ENCODE measurements at places on chromosomes 11 and 22.

- no peak for DNase-seq
Measured at GRCh38 chr22:33116841-33117547, 58.8 kb upstream of the SYN3 start.

- no peak for DNase-seq
Measured at GRCh38 chr11:128939591-128939990, 3.1 kb downstream of the TP53AIP1 start.

DNA sequence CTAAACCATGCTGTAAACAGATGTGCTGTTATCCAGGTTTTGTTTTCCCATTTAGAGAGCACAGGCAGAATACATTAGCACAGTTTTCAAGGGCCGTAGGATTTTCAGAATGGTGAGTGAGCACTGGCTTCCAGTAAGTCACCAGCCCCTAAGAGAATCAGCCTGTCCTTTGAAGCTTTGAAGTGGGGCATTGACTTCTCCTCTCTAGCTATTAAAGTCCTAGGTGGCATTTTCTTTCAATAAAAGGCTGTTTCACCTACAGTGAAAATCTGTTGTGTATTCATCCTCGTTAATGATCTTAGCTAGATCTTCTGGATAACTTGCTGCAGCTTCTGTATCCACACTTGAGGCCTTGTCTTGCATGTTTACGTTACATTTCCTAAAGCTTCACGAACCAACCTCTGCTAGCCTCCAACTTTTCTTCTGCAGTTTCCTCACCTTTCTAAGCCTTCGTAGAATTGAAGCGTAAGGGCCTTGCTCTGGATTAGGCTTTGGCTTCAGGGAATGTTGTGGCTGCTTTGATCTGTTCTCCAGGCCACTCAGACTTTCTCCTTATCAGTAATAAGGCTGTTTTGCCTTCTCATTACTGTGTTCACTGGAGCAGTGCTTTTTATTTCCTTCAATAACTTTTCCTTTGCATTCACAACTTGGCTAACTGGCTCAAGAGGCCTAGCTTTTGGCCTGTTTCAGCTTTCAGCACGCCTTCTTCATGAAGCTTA lies 15.5 kb downstream of the CECR2 start:
- no peak for DNase-seq

GRCh38 chr11:92053216-92053615 lies 171.4 kb upstream of the FAT3 start:
- DNase-seq: no peak

DNA sequence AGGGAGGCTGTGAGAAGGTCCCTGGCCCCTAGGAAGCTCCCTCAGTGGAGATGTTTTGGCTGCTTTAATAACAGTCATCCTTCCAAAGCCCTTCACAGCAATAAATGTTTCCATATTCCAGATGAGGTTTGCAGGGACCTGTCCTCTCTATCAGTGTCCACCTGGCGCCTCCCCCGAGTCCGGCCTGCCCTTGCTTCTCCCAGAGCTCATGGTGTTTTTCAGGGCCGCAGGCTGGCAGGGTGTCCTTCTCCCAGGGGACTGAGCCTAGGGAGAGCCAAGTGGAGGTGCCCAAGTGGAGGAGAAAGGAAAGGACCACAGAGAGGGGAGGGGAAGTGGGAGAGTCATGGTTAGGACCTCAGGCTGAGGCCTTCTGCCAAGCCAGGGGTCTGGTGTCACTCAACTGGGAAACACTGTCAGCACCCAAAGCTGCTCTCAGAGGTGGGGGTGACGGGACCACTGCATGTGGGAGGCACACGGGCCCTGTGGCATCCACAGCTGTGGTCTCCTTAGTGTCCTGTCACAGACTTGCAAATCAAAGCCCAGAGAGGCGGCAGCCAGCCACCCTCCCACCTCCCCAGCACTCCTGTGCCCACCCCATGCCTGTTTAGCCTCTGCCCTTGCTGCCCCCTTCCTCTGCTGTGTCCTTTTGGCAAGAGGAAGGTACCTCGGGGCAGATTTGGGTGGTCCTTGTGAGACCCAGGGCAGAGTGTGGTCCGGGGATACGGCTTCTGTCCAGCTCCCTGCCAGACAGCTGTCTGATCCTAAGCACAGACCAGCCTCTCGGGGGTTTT lies 6.4 kb downstream of the DERL3 start:
- no peak for DNase-seq

DNA sequence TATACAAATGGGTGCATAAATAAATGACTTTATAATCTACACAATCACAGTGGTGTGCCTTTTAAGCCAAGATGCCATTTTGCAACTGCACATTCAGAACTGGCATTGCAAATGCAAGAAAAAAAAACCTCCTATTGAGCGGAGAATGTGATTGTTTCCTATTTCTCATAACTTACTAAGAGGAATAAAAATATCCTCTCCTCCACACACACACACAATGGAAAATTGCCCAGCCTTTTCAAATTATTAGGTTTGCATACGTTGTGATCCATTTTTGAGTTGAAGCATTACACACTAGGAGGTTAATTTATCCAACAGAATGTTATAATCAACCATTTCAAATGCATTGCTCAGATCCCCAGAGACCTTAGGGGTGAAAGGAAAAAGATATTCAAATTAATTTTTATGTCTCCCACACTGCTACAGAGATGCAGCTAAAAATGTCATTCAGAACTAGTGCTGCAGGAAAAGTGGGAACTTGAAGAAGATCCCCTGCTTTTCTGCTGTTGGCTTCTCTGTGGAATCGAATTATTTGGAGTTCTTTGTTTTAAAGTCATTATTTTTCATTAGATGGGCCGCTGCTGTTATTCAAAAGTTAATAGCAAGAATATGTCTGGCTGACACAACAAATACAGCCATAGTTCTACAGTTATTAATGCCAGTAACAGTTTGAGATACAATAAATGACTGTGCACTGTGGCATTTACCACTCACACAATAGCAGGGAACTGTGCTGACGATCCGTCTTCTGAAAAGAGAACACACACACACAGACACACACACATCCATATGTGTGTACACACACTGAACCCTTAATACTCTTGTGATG lies 299.9 kb upstream of the ANO5 start:
- DNase-seq: no peak

GRCh38 chr22:30863081-30863833 lies 105.3 kb downstream of the MORC2 start:
- peak; percentile 5 for DNase-seq

DNA sequence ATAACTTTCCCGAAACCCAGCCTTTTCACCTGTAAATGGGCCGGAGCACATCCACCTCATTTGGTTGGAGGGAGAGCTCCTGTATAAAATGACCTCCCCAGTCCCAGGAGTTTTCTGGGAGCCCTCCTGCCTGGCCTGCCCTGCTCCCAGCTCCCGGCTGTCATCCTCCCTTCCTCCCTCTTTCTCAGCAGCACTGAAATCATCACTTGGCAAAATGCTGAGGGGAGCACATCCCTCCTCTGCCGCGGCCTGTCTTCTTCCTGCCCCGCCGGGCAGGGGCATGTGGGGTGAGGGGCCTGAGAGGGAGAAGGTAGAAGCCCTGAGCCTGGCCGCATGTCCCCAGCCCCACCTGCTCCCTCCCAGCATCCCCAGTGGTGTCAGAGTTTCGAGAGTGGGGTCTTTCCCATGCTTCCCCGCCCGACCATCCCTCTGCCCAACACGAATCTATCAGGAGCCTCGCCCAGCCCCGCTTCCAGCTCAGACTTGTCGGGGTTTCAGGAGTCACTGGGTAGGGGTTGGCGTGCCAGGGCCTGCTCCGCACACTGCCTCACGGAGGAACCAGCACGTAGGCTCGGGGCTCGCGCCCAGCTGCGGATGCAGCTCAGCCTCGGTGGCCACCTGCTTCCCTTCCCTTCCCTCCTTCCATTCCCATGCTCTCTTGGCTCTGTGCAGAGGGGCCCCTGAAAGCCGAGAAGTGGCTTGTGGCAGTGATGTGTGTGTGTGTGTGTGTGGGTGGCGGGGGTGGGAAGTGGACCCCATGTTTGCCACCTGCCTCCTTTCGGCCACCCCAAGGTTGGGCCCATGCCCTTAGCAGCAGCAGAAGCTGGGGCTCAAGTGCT lies 37.1 kb downstream of the NECTIN1 start:
- DNase-seq: no peak

GRCh38 chr11:86416494-86416893 lies 41.8 kb downstream of the CCDC81 start:
- no peak for DNase-seq
